ENCODE measurements at places on chromosomes 6 and 20.
A peak's percentile ranks its signal among the peaks of the same experiment; 100 is the strongest.

- DNase-seq, result no peak
Measured at GRCh38 chr6:73560853-73561407, 40.1 kb upstream of the EEF1A1 start.

- peak; percentile 59 for DNase-seq
Measured at GRCh38 chr20:5191829-5192569, 65.2 kb downstream of the CDS2 start.

- DNase-seq, result no peak
Measured at GRCh38 chr6:167824591-167825331, 1.9 kb upstream of the AFDN start.

DNA sequence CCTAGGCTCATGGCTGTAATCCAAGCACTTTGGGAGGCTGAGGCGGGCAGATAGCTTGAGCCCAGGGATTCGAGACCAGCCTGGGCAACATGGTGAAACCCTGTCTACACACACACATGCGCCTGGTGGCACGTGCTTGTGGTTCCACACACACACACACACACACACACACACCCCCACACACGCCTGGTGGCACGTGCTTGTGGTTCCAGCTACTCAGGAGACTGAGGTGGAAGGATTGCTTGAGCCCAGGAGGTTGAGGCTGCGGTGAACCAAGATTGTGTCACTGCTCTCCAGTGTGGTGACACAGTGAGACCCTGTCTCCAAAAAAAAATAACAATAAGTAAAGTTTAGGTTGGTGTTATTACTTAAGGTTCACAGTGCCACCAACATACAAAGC lies 165.8 kb downstream of the ZFAND3 start:
- no peak for DNase-seq

DNA sequence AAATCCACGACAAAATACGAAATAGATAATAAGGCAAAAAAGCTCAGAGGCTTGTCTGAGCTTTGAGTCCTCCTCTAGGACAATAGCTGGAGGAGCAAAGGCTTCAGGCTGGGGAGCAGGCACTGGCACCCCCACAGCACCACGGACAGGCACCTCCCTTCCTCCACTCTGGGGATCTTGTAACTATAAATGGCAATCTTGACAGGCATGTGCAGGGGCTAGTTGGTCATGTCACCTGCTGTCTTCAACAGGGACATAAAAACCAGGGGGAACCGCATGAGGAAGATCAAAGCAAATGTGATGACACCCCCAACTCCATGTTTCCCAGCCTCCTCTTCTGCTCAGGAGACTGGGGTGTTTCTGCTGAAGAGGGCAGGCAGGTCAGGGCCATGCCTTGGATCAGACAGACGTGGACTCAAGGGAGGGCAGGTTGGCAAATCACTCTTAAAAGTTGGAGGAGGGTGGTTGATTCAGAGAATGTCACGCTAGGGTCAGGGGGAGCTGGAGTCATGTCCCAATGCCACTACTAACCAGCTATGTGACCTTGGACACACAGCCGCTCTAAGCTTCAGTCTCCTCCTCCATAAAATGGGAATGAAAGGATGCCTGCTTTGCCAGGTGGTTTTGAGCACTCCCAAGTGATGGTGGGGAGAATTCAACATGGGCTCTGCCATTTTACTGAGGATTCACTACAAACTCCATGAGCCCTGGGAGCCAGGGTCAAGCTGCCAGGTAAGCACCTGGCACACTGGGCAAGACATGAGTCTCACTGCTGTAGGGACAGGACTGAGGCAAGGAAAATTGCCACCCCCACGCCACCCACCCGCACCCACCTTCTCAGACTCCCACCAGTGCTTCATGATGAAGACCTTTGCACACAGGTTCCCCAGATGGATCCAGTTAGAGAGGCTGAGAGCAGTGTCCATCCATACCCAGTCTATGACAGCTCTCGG lies 48.0 kb downstream of the NPEPL1 start:
- no peak for DNase-seq

DNA sequence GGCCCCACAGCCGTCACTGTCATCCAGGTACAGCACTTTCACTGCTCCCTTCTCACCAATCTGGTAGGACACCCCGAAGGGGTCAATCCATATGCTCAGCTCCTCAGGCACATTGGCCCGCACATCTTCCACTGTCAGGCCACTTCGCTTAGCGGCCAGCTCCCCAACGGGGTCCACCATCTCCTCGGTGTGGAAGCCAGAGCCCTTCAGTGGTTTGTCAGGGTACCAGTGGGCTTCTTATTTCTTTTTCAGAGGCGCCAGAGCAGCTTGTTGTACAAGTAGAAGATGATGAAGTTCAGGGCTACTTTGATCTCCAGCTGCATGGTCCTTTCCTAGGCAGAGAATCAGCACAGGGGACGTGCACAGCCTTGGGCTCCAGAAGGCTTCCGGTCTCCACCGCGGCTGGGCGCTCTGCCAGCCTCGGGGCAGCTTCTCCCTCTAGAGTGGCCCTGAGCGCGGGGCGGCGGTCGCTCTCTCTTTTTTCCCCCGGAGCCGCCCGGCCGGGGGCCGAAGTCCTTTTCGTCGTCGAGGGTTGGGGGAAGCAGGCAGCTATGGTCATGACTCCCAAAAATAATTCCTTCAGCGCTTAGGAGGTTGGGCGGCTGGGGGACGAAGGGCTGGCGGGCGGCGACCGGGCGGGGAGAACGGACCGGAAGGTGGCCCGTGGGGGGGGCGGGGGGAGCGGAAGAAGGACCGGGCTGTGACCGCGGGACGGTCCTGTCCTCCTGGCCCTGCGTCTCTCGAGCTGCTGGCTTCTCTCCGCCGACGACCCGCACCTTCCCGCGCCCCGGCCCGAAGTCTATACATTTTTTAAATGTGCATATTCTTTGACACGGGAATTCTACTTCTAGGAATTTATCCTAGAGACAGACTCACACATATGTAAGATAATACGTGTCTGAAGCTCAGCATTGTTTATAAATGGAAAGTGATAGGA lies 6.5 kb upstream of the ZSCAN9 start:
- DNase-seq, result peak; percentile 66

All from HCEC 1CT (cell line).